NCI-H2081 (cell line): ENCODE measurements at places on chromosomes 6 and 20.

- no peak for DNase-seq
These were observed 63.0 kb downstream of the JPH2 start for GRCh38 chr20:44123874-44124535.

DNA sequence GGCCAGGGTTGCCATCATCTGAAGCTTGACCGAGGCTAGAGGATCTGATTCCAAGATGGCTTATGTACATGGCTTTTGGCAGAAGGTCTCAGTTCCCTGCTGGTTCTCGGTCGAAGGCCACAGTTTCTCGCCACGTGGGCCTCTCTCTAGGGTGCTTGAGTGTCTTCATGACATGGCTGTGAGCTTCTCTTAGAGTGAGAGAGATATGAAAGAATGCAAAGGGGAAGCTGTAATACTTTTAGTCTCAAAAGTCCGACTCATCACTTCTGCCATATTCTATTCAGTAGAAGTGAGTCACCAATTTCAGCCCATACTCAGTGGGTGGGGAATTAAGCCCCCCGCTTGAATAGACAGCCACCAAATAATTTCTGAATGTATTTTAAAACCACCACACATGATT is 94.2 kb downstream of the UTRN start:
- no peak for DNase-seq

DNA sequence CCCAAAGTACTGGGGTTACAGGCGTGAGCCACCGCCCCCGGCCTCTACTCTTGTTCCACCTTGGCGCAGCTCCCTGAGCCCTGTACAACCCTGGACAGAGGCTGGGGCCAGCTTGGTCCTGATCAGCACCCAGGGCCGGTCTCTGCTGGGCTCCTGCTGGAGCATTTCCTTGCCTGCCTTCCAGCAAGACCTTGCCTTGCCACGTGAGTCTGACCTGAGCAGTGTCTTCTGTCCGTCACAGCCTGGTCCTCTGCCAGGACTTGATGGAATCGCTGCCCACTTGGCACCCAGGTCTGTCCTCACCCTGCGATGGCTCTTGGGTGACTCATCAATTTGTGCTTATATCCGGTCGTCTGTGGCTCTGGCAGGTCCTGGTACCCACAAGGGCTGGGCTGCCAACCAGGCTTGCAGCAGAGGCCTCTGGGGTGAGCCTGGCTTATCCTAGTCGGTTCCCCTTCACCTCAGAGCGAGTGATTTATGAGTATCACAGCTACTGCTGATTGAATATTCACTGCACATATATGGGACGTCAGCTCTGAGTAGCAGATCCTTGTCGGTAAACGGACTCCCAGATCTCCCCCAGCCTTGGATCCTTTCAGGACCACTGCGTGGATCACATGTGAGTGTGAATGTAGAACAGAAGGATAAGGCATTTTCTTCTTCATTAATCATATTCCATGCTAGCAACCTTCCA is 10.1 kb upstream of the SULF2 start:
- DNase-seq = no peak

- DNase-seq = peak; percentile 43
These were observed 3.6 kb downstream of the SOX4 start for GRCh38 chr6:21596949-21597682.

DNA sequence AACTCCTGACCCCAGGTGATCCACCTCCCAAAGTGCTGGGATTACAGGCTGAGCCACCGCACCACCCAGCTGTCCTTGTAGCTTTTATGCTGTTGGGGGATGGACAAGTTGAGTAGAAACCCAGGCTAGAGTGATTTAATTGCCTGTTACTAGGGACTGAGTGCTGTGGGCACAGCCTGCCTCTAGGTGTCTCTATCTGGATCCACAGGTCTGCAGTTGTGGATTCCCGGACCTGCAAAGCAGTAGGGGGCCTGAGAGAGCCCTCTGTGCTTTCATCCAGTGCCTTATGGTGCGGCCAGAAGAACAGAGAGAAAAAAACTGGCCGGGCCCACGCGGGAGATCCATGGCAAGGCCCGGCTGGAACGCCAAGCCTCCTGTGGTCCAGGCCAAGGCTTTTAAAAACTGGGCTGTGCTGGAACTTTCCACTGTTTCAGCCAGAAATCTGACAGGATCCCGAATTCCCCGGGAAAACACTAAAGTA is 5.2 kb downstream of the SIRPA start:
- DNase-seq = no peak

DNA sequence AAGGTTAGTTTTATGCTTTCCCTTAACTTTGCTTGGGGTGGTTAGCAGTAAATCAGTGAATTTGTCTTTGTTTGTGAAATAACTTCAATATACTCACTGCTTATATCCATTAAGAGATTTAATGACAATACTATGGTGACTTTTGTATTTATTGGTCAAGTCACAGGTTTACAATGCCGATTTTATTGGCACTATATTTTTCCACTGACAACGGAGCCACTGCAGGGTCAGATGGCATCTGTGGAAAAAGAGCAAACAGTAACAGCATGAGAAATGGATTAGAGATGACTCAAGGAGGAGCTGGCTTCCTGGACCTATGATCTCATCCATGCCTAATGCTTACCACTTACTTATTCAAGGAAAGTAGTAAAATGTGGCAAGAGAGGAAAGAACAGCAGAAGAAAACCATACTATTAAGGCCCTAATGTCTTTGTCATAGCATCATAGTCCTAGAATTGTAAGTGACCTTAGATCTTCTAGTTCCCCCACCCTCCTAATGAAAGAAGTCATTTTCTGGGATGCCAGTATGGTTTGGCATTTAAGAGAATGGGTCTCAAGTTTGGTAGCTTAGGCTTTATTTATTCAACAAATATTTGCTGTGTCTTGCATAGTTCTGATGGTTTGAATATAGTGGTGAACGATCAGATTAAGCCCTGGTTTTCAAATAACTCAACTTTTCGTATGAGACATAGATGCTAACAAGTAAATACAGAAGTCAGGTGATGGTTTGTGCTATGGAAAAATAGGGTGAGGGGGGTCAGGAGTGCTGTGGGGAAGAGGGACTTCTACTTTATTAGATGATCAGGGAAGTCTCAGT is 18.5 kb downstream of the RNF144B start:
- DNase-seq = no peak

GRCh38 chr6:166997768-166998255 is 1.4 kb upstream of the CEP43 start:
- DNase-seq = peak; percentile 19

DNA sequence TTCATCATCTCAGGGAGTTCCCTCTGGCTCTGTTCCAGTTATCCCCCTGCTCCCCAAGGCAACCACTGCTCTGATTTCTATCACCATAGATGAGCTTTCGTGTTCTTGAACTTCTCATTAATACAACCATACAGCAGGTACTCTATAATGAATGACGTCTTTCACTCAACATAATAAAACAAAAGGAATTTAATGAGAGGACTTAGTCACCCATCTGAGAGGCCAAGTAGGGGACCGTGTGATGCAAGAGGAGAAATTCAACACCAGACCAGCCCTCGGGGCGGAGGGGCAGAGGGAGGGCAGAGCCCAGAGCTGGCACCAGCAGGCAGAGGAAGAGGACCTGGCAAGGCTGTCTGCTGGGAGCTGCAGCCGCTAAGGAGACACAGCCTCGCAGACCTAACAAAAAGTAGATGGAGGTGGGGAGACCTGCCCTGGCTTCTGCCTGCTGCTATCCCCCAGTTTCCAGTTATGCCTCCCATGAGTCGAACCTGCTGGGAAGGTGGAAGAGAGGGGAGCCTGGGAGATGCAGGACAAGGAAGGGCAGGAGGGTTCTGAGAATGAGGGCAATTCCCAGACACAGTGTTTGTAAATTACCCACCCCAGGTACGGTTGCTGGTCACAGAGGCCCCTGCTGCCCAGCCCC is 13.8 kb downstream of the CCN5 start:
- peak; percentile 60 for DNase-seq

GRCh38 chr6:159445351-159445750 is 247.7 kb downstream of the SOD2 start:
- DNase-seq = no peak

DNA sequence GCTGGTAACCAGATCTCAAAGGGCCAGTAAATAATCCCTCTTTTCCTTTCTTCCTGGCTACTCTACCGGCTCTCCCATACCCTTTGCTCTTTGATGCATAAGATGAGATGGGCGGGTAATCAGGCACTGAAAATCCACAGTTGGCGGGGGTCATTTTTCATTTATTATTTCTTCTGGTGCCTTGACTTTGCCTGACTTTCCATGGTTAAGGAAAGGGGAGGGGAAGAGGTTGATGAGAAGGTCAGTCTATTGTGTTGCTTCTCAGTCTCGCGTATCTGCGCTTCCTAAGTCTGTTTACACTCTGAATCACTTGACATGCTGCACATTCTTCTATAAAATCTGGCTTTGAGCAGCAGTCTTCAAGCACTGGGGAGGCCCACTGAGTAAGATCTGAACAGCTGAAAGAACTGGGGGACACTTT is 121.1 kb upstream of the HDGFL1 start:
- DNase-seq = no peak

DNA sequence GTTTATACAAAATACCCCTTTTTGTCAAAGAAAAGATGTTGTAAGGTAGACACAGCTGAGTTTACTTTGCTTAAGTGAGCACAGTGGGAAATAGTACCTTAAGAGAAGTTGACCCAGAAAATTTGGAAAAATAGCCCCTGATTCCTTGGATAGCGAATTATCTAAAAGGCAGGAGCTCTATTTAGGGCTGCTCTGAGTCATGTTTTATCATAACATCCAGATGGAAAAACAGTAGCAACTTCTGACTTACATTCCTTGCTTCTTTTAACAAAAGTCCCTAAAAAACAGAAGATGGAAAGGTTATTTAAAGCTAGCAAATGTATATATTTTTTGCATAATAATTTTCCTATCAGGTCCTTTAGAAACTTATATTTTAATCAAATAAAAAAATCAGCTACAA is 59.0 kb downstream of the THEMIS start:
- DNase-seq = no peak

- no peak for DNase-seq
These were observed 249.1 kb downstream of the COL12A1 start for GRCh38 chr6:74956559-74957428.

- DNase-seq = no peak
These were observed 43.4 kb downstream of the IYD start for GRCh38 chr6:150412221-150412620.

GRCh38 chr6:157328108-157328692 is 4.9 kb upstream of the TMEM242 start:
- no peak for DNase-seq

DNA sequence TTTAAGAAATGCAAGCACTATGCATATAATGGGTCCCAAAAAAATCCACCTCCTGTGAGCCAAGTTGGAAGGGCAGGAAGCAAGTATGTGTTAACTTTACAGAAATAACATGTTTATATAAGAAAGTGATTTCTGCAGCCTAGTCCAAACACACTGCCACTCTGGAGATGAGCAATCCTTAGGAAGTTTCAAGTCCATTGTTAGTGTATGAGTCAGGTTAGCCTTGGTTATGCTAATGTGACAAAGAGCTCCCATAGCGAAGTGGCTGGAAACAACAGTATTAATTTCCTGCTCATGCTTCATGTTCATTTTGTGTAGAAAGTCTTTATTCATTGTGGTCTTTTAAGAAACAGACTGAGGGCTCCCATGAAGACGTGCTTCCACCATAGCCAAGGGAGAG is 121.4 kb downstream of the TBXT start:
- no peak for DNase-seq

- no peak for DNase-seq
These were observed 10.9 kb downstream of the BANF2 start for GRCh38 chr20:17710379-17711266.

- DNase-seq = no peak
These were observed 126.5 kb upstream of the CDYL start for GRCh38 chr6:4649728-4650127.

- DNase-seq = no peak
These were observed 50.6 kb downstream of the LAMA4 start for GRCh38 chr6:112203577-112204349.

DNA sequence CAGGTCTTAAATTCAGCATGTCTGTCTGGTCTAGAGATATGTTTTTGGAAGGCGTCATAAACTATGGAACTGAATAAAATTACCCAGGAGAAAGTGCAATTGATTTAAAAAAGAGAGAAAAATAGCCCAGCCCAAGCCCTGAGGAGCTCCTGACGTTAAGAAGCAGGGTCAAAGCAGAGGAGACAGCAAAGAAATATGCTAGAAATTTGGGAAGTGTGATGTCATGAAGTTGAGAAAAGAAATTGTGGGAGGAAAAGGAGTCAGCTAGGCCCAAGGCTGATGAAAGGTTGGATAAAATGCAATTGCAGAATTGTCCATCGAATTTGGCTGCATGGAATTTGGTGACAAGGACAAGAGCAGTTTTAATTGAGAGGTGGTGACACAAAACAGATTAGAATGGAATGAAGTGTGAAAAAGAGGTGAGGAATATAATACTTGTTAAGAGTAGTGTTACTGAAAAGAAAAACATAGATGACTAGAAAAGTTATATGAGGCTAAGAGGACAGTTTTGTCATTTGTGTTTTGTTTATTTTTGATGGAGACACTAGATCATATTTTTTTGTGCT is 381.6 kb downstream of the LAMA2 start:
- no peak for DNase-seq

- DNase-seq = no peak
These were observed 81.7 kb upstream of the MTHFD1L start for GRCh38 chr6:150783813-150784212.

- DNase-seq = no peak
These were observed 72.4 kb downstream of the ADTRP start for GRCh38 chr6:11706171-11706570.

DNA sequence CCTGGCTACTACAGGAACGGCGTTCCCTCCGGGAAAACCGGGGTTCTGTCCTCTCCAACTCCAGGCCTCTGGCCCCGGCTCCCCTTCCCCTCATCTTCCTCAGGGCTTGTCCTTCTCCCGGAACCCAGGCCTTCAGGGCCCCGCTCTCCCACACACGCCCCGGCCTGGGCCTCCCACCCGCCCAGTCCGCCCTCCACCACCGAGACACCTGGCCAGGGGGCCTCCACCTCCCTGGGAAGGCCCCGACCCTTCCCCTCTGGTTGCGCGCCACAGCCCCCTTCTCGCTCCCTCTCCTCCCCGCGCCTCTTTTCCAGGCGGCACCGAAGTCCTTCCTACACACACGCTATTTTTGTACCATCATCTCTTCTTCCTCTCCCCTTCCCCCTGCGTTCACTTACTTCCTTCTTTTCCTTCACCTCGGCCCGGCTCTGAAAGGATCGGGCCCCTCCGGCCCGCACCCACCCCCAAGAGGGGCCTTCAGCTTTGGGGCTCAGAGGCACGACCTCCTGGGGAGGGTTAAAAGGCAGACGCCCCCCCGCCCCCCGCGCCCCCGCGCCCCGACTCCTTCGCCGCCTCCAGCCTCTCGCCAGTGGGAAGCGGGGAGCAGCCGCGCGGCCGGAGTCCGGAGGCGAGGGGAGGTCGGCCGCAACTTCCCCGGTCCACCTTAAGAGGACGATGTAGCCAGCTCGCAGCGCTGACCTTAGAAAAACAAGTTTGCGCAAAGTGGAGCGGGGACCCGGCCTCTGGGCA is 1.3 kb upstream of the SIRPA start:
- no peak for DNase-seq

GRCh38 chr20:57394121-57395082 is 3.2 kb downstream of the RBM38 start:
- DNase-seq = no peak

- DNase-seq = peak; percentile 62
These were observed 1.1 kb upstream of the MRGBP start for GRCh38 chr20:62795023-62795761.
